ENCODE measurements at places on chromosomes 4 and X. TPM values are rescaled to one million over a fixed set of nuclear protein-coding genes. Genes with fewer than 3 reads are reported as not detected.
A peak's percentile ranks its signal among the peaks of the same experiment; 100 is the strongest.

ELOVL6 gene
- total RNA-seq, result 7.9 TPM

RBM46 gene
- 3.9 TPM for total RNA-seq

MND1 gene
- total RNA-seq, result 5.8 TPM

MYOZ2 gene
- total RNA-seq, result 3.6 TPM

CCDC158 gene
- 2.9 TPM for total RNA-seq

MAGED1 gene
- total RNA-seq, result 121 TPM

DNA sequence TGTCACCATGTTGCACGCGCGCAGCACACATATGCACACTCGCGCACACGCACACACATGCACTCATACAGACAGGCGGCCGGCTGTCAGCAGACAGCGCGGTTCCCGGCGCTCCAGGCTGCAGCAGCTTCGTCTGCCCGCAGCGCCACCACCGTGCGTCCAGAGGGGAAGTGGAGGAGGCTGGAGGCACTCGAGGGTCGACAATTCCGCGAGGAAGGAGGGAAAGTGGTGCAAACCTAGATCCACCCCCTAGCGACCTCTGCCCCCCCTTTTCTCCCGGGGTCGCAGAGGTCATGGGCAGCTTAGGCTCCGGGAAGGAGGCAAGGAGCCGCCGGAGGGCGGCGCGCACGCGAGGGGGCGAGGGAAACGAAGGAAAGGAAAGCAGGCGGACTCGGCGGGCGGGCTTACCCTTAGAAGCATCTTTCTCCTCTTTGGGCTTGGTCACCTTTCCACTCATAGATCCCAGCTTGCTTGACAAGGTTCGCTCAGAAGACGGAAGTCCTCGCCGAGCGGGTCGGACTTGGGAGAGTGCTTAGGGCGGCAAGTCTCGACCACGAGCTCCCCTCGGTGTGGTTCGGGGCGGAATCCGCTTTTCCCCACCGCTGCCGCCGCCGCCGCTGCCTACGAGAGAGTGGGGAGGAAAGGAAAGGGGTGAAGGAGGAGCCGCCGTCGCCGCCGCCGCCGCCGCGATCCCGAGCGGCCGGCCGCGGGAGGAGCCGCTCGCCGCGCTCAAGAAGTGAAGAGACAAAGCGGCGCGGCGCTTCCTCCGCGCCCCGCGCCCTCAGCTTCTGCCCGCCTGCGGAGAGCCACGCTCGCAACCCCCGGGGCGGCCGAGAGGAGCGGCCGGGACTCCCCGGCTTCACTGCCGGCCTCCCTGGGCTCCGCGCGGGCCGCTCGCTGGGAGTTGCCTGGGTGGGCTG is 326.6 kb upstream of the F9 start:
- peak; percentile 1 for DNase-seq

- no peak for DNase-seq
Measured at GRCh38 chrX:18654875-18655836, 16.8 kb downstream of the RS1 start.

- DNase-seq, result peak; percentile 28
Measured at GRCh38 chrX:17737986-17738713, 857 bp downstream of the SCML1 start.

GRCh38 chrX:17842769-17843525 is 18.2 kb downstream of the RAI2 start:
- peak; percentile 34 for DNase-seq

DNA sequence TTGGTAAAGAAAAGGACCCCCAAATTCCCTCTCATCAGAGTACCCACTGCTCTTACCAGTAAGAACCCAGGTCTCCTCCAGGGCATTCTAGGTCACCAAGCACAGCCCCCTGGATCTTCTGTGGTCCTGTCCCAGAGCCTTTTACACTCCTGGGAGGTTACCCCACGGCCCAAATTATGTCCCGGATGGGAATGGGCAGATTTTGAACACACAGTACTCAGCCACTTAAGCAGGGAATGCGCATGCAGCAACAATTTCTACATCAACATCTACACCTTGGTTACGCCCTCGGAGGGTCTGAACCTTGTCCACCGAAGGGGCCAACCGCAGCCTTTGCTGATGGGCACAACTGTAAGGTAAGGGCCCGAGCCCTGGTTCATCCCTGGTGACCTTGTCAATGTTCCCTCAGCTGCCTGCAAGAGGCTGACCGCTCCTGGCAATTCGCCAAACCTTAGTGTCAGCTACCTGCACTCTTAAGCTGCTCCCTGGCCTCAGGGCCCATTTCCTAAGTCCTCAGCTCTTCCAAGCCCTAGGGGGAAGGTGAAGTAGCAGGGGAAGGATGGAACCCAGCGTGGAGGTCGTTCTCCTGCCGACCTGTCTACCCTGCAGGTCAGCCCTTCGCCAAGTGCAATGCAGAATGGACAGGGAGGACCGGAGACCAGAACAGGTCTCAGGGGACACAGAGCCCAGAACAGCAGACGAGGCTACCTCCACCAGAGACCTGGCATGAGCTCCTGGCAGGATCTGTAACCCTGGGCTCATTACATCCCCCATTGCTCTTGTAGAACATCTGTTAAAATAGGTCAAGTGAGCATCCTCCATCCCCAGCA is 5.9 kb downstream of the TIMP1 start:
- no peak for DNase-seq

GRCh38 chrX:102840871-102841705 is 96.0 kb upstream of the RAB40AL start:
- DNase-seq, result no peak

DNA sequence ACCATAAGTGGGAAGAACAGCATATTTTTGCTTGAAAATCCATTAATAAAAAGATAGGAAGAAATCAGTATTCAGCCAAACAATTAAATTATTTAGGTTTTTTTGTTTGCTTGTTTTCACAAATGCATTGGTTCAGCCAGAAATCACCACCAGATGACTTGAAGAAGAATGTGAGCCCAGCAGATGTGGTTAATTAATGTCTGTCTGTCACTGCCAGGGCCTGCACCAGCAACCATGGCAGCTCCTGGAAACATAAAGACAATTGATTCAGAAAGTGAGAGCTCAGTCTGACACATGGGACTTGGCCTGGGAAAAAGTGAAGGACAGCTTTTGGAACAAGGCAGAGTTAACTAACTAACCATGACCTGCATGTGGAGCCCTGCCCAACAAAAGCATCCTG is 74.0 kb downstream of the MAOB start:
- DNase-seq, result no peak
